PC-9 (cell line): ENCODE measurements at places on chromosomes 12 and 14. TPM values are rescaled to one million over a fixed set of nuclear protein-coding genes. Genes with fewer than 3 reads are reported as not detected.
A peak's percentile ranks its signal among the peaks of the same experiment; 100 is the strongest.

Gene ABCB9
- total RNA-seq: 11.4 and 13.0 TPM in 2 replicates

Gene RFX4
- total RNA-seq: not detected in 2 replicates

GRCh38 chr12:23561364-23562345 is 387.8 kb downstream of the SOX5 start:
- DNase-seq: no peak

Gene GPR84
- not detected in 2 replicates for total RNA-seq

- peak; percentile 51 for DNase-seq
Observed at GRCh38 chr14:31950764-31951637, 126.1 kb upstream of the ARHGAP5 start.

GRCh38 chr14:67480011-67480410 is 8.5 kb downstream of the TMEM229B start:
- DNase-seq: no peak

DNA sequence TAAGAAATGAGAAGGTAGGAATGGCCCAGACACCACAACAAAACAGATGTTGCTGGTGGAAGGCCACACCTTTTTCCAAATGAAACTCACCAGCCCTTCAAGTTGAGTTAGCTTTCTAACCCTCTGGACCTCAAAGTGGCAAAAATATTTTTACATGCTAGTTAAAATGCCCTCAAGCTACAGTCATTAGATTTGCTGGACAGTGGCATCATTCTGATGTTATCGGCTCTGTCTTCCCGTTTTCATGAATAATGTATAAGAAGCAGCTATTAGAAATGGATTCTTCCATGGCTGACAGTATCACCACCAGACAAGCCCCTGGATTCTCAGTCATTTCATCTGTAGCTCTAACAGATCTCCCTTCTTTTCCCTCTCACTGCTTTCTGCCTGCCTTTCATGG is 37.1 kb upstream of the PLXNC1 start:
- DNase-seq: no peak

GRCh38 chr12:76746516-76746915 is 17.4 kb upstream of the ZDHHC17 start:
- DNase-seq: no peak

DNA sequence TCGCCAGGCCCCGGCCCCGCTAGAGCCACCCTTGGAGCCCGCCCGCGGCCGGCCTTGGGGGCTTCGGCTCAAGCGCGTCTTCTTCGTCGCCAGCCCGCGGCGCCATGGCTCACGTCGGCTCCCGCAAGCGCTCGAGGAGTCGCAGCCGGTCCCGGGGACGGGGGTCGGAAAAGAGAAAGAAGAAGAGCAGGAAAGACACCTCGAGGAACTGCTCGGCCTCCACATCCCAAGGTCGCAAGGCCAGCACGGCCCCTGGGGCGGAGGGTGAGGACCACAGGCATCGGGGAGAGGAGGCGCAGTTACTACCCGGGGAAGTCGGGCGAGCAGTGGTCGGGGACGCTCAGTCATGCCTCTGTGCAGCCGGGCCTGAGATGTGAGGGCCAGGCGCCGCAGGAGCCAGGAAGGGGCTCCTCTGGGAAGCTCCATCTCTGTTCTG is 573 bp downstream of the ARL6IP4 start:
- DNase-seq: no peak

Gene LUM
- not detected in 2 replicates for total RNA-seq

Gene RNF212B
- total RNA-seq: not detected in 2 replicates

Gene GNB3
- not detected in 2 replicates for total RNA-seq

GRCh38 chr12:91347481-91348214 is 165.0 kb upstream of the DCN start:
- no peak for DNase-seq

GRCh38 chr14:71137536-71138447 is 230.5 kb downstream of the PCNX1 start:
- no peak for DNase-seq

- no peak for DNase-seq
Observed at GRCh38 chr12:92340441-92341064, 194.9 kb upstream of the BTG1 start.

Gene BCL2L2
- total RNA-seq: 20.3 and 25.7 TPM in 2 replicates

DNA sequence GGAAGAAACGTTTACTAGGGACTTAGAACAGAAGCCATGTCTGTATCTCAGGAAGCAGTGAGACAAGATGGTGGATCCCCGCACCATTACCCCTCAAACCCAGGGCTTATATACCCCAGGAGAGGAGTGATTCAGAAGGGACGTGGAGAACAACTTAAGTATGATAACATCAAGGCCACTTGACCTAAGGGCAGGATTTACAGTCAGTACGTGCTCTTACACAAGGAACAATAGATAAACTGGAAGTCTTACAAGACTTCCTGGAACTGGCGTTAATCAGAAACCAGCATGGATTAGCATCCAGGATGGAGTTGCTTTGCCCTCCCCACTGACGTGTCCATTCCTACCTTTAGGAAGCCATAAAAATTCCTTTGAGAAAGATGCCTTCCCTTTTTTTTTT is 8.6 kb upstream of the ETFBKMT start:
- DNase-seq: no peak

Gene ERGIC2
- total RNA-seq: 95.5 and 141 TPM in 2 replicates

GRCh38 chr12:76041406-76041805 is 9.8 kb upstream of the PHLDA1 start:
- no peak for DNase-seq
